ENCODE measurements at places on chromosomes 2 and 18.

DNA sequence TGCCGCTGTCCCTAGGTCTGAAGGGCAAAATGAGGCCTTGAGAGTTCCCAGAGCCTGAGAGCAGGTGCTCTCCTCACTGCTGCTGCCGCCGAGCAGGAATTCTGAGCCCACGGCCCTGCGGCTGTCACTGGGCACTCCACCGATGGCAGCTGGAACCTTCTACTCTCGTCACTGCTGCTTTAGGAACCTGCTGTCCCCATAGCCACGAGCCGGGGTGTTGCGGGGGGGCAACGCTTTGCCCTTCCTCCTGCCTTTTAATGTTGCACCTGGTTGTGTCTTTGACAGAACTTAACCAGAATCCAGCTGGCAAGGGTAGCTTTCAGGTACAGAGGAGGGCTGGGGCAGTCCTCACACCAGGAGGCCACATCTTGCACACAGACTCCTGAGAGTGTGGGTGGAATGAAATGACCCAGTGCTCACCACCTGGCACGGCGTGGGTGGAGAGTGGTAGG is 32.3 kb downstream of the NCK2 start:
- DNase-seq = no peak

DNA sequence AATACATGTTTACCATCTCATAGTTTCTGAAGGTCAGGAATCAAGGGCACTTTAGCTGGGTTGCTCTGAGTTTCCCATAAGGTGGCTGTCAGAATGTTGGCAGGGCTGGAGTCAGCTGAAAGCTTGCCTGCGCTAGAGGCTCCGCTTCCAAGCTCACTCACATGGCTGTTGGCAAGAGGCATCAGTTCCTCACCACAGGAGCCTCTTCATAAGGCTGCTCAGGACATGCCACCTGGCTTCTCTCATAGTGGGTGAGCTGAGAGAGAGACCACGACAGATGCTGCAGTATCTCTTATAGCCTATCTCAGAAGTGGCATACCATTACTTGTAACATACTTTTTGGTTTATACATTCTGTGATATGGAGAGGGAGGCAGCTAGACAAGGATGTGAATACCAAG is 7.2 kb downstream of the HADHB start:
- no peak for DNase-seq

DNA sequence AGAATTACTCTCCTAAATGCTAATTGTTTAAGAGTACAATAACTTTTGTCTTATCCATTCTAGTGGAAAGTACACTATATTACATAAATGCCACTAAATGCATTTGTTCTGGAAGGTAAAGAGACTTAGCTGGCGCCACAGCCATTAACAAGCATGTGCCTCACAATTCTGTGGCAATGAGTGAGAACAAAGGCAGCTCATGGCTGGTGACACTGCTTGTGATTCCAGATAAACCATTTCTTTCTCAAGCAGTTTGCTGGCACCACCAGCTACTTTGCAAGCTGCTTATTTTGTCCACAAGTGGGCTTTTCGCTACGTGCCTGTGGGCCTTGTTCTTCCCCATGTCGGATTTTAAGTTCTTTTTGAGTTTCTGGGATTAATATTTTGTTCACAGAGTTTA is 147.6 kb upstream of the SMAD7 start:
- DNase-seq = no peak

GRCh38 chr2:219452361-219453317 is 18.0 kb downstream of the SPEG start:
- DNase-seq = no peak

- DNase-seq = no peak
Observed at GRCh38 chr2:20641123-20641985, 9.5 kb downstream of the HS1BP3 start.

- DNase-seq = no peak
Observed at GRCh38 chr2:65934992-65935629, 499.8 kb upstream of the MEIS1 start.

- DNase-seq = no peak
Observed at GRCh38 chr2:201127570-201127969, 11.6 kb downstream of the CFLAR start.

DNA sequence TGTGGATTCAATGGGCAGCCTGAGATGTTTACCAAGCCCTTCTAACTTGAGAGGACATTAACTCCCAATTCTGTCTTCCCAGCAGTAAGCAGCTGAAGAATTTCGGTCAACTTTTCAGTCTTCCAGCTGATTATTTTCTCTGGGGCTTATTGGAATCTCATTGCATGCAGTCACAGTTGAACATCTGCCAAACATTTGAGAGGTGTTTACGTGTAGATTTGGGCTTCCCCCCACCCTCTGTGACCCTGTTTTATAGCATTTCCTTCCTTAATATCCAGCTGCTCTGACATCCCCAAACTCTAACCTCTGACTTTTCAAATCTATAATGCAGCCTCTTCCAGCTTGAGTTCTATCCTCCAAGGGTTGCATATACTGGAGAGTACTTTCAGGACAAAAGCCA is 16.5 kb upstream of the VIT start:
- DNase-seq = no peak

- DNase-seq = no peak
Observed at GRCh38 chr18:58570360-58571064, 58.4 kb downstream of the ALPK2 start.

- no peak for DNase-seq
Observed at GRCh38 chr2:15813481-15814266, 126.7 kb upstream of the MYCN start.

GRCh38 chr2:118837621-118838020 is 9.8 kb downstream of the EN1 start:
- no peak for DNase-seq

DNA sequence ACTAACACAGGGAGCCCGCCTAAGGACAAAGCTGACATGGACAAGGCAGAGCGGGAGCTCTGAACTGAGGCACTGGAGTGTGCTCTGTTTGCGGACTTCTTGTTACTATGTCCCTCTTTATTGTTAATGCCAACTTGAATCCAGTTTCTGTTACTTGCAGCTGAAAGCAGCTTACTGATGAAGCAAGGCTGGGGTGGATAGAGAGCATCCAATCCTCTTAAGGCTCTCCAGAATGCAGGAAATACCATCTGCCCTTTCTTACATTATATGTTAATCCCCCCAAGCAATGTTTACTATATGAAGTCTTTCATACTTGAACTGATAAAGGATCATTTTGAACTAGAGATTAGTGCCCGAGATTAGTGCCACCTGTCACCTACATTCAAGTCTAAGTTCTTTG is 9.4 kb downstream of the FAM210A start:
- DNase-seq = no peak

DNA sequence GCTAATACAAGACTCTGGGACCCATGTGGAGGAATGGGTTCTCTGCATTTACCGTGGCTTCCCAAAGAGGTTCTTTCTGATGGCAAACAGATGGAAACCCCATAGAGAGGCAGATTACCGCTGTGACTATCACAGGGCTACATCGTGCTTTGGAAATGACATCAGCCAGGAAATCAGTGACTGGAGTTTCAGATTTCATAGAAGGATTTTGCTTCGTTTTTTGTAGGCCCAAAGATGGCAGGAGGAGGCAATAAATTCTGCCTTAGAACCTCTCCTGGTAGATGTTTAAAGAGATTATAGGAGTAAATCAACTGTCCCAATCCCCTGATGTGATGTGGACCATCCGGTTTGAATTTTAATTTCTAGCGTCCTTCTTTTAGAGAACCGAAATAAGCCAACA is 214.1 kb downstream of the AGPS start:
- DNase-seq = no peak

GRCh38 chr2:240403396-240404104 is 31.9 kb upstream of the GPC1 start:
- no peak for DNase-seq

DNA sequence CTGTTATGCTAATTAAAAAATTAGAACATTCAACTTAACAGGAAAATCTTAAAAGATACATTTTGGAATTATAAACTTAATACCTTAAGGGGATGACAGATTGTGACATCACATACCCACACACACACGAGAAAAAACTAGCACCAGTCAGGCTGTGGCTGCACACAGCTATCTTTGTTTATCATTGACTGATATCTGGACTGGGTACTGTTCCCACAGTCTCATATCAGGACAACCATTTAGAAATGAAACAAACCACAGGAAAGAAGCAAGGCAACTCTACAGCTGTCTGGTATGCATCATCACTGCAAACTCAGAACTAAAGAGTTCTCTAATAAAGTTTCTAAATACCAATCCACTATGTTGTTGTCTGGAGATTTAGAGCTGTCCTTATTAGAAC is 210.9 kb upstream of the SMAD7 start:
- DNase-seq = no peak

GRCh38 chr18:63317556-63317946 is 2.0 kb downstream of the BCL2 start:
- DNase-seq = no peak

Data from stimulated activated CD4-positive, alpha-beta T cell treated with anti-CD3 and anti-CD28 coated beads, Interleukin-1b, Interleukin-23, amount 100 ng/mL, for 4 hours (primary cell).